ENCODE measurements at places on chromosomes 16 and 17.

- DNase-seq: peak; percentile 39
These were observed 63.3 kb upstream of the MTMR4 start for GRCh38 chr17:58577696-58578095.

- peak; percentile 43 for DNase-seq
These were observed at the start of gene RNF213 for GRCh38 chr17:80260791-80261158. RNF213 (plus strand) TSS chr17:80260852; CDS start chr17:80263682, 2,830 bp downstream.

- DNase-seq: no peak
These were observed 17.0 kb downstream of the LSM12 start for GRCh38 chr17:44049294-44050060.

- DNase-seq: no peak
These were observed 471.2 kb upstream of the HSBP1 start for GRCh38 chr16:83336603-83337002.

- DNase-seq: no peak
These were observed 49.5 kb downstream of the FTO start for GRCh38 chr16:53753431-53753830.

DNA sequence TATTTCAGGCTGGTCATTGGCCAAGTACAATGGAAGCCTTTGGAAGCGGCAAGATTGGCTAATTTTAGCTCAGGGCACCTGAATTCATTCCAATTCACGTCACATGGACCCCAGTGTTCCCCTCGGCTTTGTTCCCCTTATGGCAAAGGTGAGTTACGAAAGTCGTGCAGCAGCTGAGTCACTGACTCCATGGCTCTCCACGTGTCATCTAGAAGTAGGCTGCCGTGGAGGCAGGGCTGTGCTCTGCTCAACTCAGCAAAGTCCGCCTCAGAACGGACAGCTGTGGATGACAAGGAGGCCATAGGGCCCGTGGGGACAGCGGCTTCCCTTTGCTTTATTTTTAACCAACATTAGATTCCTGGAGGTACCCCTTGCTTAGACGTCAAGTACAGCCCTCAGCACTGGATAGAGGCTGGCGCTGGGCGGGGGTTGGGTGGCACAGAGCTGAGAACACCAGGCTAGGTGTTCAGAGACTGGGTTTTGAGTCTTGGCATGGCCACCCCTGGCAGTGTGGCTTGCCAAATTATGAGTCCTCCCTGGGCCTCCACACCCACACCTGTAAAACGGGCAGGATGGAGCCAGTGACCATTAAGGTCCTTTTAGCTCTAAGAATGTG lies 23.6 kb downstream of the ADAD2 start:
- no peak for DNase-seq

- no peak for DNase-seq
These were observed 3.1 kb upstream of the SLC13A2 start for GRCh38 chr17:28470266-28470913.

DNA sequence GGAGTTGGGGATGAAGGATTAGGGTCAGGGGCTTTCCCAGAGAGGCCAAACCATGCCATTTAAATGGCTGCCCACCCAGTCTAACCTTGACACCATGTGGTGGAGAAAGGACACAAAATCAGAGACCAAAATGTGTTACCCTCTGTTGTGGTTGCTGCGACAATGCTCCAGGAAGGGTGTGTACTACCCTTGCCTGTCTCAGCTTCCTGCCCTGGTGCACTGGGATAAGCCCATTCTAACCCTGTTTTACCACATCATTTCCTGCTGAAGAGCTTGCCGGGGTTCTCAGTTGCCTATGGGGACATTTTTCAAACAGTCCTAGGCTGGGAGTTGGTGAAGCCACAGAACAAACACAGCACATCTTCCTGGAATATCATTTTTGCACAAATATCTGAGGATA lies 4.9 kb downstream of the OR4D1 start:
- DNase-seq: no peak

DNA sequence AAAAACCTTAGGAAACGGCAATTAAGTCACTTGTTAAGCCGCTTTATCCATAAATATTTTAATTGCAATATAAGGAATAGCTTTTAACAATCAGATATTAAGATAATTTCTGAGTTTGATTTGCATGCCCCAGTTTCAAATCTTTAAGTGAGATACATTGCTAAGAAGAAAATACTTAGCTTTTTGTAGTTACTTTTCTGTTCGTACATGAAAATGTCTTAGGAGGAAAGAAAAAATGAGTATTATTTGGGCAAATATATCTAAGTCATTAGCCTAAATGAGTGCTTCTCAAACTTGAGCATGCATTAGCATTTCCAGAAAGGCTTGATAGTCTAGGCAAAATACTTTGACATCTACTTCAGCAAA lies 6.4 kb downstream of the ZNF207 start:
- no peak for DNase-seq

DNA sequence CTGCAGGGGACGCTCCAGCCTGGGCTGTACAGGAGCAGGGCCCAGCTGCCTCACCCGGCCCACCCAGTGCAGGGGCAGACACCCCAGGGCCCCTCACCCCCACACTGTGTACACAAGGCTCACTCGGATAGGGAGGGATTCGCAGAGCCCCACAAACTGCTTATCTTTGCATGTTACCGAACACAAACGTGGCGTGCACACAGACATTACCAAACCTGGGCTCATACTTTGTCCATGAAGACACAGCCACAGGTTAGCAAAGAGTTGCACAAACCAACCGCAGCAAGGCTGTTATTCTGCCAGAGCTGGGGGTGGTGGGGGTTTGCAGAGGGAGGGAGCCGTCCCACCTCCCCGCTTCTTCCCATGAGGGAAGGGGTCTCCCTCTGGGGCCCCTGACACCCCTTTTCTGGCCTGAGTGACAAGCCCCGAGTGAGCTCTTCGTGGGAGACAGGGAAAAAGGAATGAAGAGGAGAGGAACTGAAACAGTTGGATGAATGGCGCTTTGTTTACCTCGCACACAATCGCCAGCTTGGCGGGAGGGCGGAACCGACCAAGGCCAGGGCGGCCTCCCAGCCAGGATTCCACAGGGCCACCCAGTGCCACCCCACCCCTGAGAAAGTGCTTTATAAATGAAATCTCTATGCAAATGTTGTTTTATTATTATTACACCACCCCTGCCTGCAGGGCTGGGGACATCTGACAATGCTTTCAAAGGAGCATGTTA lies 434 bp upstream of the CPSF4L start:
- peak; percentile 77 for DNase-seq

DNA sequence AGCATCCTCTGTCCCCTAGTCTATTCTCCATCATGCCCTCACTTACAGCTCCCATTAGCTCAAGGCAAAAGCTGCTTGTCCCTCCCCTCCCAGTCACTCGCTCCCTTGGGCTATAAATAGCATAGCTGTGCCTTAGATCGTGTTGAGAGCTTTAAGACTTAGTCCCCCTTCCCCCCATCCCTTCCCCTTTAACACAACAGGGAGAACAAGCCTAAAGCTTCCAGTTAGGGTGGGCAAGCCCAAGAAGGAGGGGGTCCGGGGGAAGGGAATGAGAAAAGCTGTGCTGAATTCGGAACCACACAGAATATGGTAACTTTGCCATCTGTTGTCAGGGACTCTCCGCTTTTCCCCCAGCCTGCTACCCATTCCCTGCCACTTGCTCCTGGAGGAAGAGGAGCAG lies 4.9 kb upstream of the HIGD1B start:
- no peak for DNase-seq

DNA sequence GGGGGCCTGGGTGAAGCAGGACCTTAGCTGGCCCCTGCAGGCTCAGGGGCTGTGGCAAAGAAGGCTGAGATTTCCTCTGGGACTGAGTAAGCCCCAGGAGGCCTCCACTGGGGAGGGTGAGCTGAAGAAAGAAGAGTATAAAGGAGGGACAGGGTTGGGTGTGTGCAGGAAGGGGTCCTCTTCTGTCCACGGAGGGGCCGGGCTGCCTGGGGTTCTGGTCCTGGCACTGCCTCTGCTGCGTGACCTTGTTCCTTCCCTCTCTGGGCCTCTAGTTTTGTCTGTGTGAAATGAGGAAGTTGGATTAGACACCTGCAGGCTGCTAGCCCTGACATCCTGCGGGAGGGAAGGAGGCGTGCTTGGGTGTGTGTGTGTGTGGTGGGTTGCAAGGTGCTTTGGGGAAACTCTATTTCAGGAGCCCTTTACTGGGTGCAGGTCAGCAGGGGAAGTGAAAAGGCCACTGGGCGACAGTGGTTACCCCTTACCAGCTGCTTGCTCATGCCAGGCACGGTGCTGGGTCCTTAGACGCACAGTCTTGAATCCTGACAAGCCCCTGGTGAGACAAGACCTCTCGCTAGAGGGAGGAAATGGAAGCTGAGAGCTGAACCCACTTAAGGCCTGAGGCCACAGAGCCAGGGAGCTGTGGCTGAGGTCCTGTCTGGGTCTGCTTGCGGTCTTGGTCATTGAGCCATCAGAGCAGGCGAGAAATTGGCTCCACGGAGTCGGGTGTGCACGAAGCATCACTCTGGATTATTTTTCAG lies 60.7 kb downstream of the OR1D5 start:
- DNase-seq: no peak

DNA sequence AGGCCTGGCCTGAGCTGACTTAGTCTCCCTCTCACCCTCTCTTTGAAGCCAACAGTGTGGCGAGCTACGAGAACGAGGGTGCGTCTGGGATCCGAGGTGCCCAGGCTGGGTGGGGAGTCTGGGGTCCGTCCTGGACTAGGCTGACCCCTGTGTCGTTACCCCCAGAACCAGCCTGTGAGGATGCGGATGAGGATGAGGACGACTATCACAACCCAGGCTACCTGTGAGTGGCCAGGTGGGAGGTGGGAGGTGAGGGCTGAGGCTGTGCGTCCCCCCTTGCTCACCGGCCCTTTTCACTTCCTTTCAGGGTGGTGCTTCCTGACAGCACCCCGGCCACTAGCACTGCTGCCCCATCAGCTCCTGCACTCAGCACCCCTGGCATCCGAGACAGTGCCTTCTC lies 1.6 kb downstream of the LAT start:
- DNase-seq: no peak

- no peak for DNase-seq
These were observed at the start of gene ZFHX3 for GRCh38 chr16:73047536-73048291. ZFHX3 (minus strand) TSS chr16:73048128; CDS start chr16:72960145, 87,983 bp downstream.

DNA sequence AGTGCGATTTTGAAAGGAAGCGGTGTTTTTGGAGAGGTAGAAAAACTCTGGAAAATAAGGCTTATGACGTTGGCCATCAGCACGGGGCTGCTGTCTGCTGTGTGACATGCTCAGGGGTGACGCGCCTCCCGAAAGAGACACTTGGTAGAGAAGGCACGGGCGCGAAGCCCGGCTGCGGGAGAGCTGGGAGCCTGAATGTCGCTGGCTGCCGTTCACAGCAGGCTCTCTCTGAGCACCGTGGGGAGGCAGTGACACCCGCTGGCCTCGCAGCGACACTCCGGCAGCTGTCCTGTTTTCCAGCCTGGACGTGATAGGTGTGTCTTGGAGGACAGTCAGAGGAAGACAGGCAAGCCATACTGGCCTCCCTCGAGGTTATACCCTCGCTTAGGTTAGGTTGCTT lies 759.1 kb upstream of the RBFOX1 start:
- DNase-seq: peak; percentile 45

GRCh38 chr16:4124535-4125294 lies 8.5 kb upstream of the ADCY9 start:
- DNase-seq: no peak

DNA sequence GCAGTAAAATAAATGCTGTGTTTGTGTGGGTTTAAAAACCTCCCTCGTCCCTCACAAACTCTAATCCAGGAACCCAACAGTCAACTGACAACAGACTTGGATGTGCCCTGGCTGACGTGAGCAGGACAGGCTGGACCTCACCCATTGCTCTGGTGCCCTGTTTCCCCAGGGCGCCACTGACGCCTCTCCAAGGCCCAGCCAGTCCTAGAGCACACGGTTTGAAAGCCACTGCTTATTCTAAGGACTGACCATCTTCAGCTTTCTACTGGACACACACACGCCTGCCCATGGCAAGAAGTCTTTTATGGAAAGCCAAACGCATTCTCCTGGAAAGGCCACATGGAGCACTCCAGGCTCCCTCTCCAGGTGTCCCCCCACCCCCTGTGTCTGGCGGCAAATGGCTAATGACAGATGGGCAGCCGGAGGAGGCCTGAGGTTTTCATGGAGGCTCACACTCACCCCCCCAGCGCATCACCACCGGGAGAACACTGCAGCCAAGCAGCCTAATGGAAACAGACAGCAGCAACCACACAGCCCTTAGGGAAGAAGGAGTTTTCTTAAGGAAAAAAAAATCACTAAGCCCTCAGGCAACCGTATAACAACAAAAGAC lies 319.2 kb downstream of the SOX9 start:
- no peak for DNase-seq

DNA sequence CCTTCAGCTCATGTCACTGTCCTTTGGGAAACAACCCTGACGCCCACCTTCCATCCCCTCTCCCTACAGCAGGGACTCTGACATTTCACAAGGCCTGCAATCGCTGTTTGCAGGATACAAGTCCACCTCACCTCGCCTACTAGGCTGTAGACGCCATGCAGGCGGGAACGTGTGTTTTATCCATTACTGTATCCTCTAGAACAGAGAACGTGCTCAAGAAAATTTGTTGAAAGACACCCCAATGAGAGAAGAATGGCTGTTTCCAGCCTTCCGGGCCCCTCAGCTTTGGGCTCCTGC lies 1.5 kb upstream of the TTYH2 start:
- no peak for DNase-seq

GRCh38 chr17:43211123-43211479 lies 574 bp upstream of the TMEM106A start:
- no peak for DNase-seq

GRCh38 chr17:73686961-73687360 lies 42.7 kb upstream of the SDK2 start:
- no peak for DNase-seq

DNA sequence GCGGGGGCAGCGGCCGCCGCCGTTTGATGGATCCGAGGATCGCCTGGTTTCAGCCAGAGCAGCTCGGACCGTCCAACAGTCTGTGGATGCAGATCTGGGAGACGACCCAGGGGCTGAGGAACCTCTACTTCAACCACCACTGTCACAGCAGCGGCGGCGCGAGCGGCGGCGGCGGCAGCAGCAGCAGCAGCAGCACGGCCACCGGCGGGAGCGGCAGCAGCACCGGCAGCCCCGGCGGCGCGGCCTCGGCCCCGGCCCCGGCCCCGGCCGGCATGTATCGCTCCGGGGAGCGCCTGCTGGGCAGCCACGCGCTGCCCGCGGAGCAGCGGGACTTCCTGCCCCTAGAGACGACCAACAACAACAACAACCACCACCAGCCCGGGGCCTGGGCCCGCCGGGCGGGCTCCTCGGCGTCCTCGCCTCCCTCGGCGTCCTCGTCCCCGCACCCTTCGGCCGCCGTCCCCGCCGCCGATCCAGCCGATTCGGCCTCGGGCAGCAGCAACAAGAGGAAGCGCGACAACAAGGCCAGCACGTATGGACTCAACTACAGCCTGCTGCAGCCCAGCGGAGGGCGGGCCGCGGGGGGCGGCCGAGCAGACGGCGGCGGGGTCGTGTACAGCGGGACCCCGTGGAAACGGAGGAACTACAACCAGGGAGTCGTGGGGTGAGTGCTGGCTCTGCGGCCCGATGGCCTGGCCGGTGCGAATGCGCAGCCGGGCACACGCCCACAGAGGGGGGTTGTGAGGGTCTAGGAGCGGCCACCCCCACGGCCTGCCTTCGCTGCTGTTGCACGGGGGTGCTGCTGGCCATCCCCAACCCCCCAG lies 702 bp downstream of the TENT4B start:
- DNase-seq: peak; percentile 13
